Stimulated activated CD8-positive, alpha-beta memory T cell treated with anti-CD3 and anti-CD28 coated beads, Interleukin-2, amount 100 ng/mL, for 1 hour (primary cell): ENCODE measurements at places on chromosomes 7 and 10.

GRCh38 chr10:88541116-88541626 lies 41.9 kb downstream of the RNLS start:
- no peak for DNase-seq

- no peak for DNase-seq
Measured at GRCh38 chr10:96044736-96045135, 1.4 kb downstream of the CCNJ start.

DNA sequence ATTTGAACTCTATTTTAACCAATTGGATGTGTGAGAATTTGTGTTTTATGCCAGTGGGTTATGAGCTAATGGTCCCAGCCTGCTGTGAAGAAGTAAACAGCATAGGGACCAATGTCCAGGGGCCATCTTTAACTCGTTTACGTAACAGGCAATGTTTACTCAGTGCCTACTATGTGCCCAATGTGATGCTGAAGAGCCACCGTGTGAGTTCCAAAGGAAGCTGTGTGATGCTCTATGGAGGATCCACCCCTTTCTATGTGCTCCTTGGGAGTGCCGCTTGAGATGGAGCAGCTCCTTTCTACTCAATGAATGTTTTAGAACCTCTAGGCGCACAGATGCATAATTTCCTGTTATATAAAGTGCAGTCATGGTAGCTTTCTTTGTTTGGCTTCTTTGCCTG lies 21.3 kb downstream of the DYNC1I1 start:
- DNase-seq: no peak

- DNase-seq: no peak
Measured at GRCh38 chr7:90621125-90621746, 25.1 kb downstream of the CDK14 start.

GRCh38 chr10:107653832-107654287 lies 489.4 kb upstream of the SORCS1 start:
- DNase-seq: no peak

DNA sequence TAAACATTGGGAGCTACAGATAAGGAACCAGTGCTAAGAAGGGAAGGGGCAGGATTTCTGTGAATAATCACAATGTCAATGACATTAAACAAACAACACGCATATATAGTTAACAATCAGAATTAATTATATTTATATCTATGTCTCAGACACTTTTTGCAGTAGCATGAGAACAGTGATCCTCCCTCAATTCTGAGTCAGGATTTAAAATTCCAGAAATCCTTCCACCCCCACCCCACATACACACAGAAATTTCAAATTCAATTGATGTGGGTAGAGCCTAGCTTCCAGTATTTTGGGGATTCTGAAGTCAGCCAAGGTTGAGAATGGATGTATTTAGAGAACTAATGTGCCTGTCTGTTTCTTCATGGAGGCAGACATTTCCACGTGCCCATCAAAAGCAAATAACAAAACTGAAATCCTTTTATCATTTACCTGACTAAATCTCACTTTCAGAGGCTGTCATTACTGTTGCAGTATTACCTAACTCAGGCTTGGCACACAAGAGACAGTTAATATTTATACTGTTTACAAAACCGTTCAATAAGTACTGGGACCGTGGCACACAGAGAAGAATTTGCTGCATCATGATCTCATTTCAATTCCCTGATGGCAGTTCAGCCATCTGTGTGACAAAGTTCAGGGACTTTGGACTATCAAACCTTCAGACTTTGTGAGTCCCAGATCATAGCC lies 116.6 kb upstream of the PALS2 start:
- DNase-seq: no peak

DNA sequence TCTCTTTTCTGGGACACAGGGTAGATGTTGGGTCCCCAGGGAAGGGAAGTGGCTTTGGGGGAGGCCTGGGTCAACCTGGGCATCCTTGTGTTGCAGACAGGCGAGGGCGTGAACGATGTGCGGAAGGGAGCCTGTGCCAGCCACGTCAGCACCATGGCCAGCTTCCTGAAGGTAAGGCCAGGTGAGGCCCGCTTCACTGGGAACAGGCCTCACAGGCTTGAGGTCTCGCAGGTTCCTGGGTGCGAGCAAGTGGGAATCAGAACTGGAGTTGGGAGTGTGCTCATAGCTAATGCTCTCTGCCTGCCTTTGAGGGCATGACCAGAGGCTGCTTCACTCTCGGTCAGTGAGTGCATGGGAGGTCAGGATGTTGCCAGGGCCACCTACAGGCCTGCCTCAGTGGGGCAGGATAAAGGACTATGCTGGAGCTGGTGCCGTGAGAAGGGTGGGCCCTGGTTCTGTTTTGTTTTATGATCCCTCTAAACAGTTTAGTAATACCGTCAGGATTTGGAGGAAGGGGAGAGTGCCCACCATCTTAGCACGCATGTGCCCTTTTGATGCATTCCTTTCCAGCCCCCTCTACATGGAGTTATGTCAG lies 8.4 kb downstream of the DBNL start:
- DNase-seq: no peak

- DNase-seq: no peak
Measured at GRCh38 chr10:52908478-52908877, 135.9 kb upstream of the MBL2 start.

GRCh38 chr7:22945584-22945983 lies 68.3 kb downstream of the HYCC1 start:
- no peak for DNase-seq
